T follicular helper cell (primary cell): ENCODE measurements at places on chromosomes 3 and 15.

GRCh38 chr3:119322021-119322834 is 28.0 kb downstream of the ARHGAP31 start:
- DNase-seq, result no peak

DNA sequence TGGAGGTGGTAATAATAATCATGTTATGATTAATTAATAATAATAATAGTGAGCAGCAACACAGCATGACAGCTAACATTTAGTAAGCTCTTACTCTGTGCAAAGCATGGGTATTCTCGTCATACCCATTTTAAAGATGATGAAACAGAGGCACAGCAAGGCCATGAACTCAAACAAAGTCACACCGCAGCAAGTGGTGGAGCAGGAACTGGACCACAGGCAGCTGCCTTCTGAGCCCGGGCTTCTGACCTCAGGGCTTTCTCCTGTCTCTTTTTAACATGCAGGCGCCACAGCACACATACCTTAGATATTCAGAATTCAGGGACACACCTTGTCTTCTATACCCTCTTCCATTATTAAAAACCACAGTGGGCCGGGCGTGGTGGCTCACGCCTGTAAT is 50.7 kb upstream of the SPATA12 start:
- no peak for DNase-seq

DNA sequence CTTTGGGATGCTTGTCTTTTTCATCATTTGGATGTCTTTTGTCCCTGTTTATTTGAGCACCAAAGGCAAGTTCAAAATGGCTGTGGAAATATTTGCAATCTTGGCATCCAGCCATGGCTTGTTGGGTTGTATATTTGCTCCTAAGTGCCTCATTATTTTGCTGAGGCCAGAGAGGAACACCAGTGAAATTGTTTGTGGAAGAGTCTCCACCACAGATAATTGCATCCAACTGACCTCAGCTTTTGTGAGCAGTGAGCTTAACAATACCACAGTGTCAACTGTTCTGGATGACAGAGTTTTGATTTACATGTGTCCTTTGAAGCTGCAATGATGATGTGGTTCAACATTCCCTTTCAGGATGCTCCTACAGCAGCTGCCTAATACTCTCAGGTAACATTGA is 83.0 kb upstream of the KCNAB1 start:
- DNase-seq, result no peak

- DNase-seq, result no peak
Observed at GRCh38 chr3:10015461-10015904, 10.8 kb upstream of the FANCD2 start.
